Stimulated activated CD4-positive, alpha-beta T cell treated with anti-CD3 and anti-CD28 coated beads, Interleukin-4, amount 100 ng/mL, for 1 hour (primary cell): ENCODE measurements at places on chromosomes 3 and 15.
A peak's percentile ranks its signal among the peaks of the same experiment; 100 is the strongest.

- peak; percentile 21 for DNase-seq
These were observed 13.3 kb upstream of the KIF23 start for GRCh38 chr15:69400850-69401249.

DNA sequence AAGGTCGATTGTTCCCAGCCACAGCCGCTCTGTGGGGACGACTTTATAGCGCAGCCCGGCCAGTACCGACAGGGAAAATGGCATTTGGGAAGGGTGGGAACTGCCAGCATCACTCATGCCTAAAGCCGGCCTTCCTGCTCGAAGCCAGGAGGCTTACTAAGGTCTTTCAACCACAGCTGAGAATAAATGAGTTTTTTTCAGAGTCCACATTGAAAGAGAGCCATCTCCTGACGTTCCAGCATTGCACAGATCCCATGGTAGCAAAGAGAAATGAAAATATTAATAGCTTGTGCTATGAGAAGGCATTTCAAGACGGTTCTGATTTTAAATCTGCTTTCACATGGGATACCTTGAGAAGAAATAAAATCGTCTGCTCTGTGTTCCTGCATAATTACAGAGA is 230.2 kb upstream of the IGF1R start:
- no peak for DNase-seq

- DNase-seq = no peak
These were observed 152.5 kb upstream of the PEX5L start for GRCh38 chr3:180189310-180189648.

DNA sequence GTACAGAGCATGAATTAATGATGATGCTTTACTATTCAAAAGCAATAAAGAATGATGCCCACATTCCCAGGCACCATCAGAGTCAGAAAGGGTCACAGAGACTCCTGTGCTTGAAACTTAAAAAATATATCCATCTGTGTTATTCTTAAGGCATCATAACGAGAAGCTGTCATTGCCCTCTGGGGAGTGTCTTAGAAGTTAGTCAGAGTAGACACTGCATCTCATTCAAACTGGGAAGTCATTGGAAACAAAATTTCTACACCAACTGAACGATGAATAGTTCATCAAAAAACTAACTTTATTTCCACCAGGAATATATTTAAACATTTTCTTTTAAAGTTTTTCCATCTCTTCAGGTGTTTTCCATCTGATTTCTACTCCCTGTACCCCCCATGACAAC is 122.9 kb downstream of the RFTN1 start:
- DNase-seq = no peak

DNA sequence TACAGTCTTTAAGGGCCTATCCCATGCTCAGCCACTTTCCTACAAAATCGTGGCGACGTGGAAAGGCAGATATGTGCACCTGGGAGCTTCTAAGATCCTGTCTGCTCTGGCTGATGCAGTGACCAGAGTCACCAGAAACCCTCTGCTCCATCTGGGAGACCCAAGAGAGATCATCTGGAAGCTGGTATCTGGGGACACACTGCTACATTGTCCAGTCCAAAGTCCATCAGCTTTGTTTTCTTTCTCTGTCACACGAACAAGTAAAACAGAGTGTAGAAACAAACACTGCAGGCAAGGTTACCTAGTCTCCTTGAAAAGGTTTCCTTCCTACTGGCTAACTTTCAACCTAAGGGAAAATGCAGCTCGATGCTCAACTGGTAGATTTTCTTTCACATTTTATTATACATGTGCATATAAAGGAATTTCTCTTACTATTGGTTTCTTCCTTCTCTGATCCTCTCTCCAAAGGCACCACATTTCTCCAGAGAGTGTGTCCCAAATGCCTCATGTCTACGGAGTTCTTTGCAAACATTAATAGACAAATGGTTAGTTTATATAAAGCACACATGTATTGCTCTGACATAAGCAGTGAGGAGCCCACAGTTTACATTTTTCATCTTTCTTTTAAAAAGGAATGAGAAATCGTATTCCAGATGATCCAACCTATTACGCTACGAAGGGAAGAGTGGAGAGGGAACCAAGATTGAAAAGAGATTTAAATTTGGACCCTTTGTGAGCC is 8.3 kb upstream of the GREM1 start:
- DNase-seq = no peak

GRCh38 chr3:105752791-105753415 is 115.9 kb downstream of the CBLB start:
- DNase-seq = peak; percentile 19

GRCh38 chr15:91308199-91308598 is 208.1 kb downstream of the SV2B start:
- DNase-seq = no peak

DNA sequence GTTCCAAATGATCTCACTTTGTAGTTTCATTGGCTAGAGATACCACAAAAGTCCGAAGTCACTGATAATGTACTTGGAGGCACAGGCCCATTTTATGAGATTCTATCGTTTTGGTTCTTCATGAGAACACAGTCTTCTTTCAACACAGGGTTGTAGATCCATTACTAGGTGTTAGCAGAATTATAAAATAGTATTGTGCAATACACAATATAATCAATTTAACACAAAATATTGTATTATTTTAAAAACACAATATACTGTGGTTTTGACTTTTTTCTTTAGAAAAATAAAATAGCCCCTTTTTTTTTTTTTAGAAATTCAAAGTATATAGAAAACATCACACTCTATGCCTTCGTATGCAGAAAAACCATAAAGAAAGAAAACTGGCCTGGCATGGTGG is 138.6 kb upstream of the TSC22D2 start:
- DNase-seq = no peak

DNA sequence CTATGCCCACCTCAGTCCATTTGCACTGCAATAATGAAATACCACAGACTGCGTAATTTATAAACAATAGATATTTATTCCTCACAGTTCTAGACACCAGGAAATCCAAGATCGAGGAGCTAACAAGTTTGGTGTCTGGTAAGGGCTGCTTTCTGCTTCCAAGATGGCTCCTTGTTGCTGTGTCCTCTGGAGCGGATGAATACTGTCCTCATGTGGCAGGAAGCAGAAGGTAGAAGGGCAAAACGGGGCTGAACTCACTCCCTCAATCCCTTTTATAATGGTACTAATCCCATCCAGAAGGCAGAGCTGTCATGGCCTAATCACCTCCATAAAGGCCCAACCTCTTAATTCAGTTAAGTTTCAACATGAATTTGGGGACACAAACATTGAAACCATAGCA is 75.3 kb downstream of the P2RY1 start:
- no peak for DNase-seq

DNA sequence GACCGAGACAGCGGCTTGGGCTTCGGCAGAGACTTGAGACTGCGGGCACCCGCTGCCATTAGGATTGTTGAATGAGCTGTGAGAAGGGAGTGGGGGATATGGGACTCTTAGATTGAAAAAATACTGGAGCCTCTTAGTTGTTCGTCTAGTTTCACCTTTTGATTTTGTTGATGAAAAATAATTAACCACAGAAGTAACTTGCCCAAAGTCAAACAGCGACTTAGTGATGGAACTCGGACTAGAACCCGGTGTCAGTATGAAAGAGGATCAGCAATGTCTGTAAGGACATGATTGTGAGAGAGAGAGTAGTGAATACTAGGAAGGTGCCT is 510 bp upstream of the GOLGB1 start:
- no peak for DNase-seq

GRCh38 chr3:1072041-1072440 is 20.8 kb upstream of the CNTN6 start:
- no peak for DNase-seq

- no peak for DNase-seq
These were observed 168.8 kb upstream of the VEPH1 start for GRCh38 chr3:157672061-157672460.

- no peak for DNase-seq
These were observed 100.7 kb downstream of the ASB7 start for GRCh38 chr15:100703032-100703578.

- no peak for DNase-seq
These were observed 1.5 kb downstream of the NTRK3 start for GRCh38 chr15:88255087-88255483.

- DNase-seq = no peak
These were observed 15.8 kb upstream of the ALDH1A3 start for GRCh38 chr15:100863796-100864267.

- no peak for DNase-seq
These were observed 11.8 kb downstream of the FBXL22 start for GRCh38 chr15:63608989-63609388.

GRCh38 chr3:97970956-97971620 is 1.1 kb downstream of the RIOX2 start:
- no peak for DNase-seq

DNA sequence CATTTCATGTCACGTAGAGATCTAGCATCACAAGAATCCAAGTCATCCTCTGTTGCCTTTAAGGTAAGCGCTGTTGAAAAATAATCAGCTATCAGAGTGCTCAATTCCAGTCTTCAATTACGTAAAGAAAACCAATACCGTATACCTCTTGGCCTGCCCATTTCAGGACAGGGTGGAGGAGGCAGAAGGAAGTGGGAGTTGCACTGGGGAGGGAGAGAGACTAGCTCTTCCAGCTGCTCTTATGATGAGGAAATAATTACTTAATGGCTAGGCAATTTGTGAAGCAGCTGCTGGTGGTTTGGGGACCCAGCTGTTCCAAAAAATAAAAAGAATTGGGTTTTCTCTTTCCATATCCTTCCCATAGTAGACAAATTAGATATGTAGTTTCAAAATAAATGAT is 365.8 kb upstream of the MCTP2 start:
- DNase-seq = no peak

DNA sequence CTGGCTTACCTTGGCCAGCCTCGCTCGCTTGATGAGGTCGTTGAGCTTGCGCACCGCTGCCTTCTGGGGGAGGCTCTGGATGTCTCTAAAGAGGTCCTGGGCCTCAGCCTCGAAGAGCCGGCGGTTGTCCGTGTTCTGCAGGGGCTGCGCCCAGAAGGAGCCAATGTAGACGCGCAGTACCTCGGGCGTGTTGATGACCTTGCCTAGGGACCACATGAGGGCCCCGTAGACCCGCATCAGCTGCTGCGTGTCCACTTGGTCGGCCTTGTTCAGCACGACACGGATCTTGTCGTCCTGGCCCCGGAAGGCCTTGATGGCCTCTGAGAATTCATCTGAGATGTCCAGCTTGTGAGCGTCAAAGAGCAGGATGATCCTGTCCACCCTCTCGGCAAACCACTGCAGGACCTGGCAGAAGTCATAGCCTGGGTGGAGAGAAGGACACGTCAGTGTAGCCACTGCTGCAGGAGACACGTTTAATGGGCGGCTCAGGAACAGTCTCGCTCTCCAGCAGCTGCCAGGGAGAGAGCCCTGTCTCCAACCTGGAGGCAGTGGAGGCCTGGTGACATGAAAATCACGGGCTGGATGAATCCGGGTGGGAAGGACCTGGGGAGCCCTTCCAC is 25.5 kb upstream of the SPTBN5 start:
- no peak for DNase-seq
